Stimulated activated CD4-positive, alpha-beta T cell treated with anti-CD3 and anti-CD28 coated beads, Interleukin-2, amount 100 ng/mL, for 48 hours (primary cell): ENCODE measurements at places on chromosomes 3 and 15.
A peak's percentile ranks its signal among the peaks of the same experiment; 100 is the strongest.

DNA sequence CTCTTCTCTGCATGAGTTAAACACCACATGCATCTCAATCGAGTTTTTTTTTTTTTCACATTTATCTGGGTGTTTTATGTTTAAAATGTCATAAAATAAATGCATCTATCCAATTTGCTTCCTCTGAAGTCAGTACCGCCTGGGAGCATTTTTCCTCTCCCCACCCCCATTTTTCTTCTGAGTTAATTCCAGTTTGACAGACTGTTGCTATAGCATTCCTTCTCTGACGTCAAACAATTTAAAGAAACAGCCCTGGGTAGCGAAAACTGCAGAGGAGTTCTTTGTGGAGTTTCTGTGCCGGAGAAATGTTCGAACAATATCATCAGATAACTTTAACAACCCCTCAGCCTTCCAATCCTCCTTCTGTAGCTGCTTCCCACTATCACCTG lies 900 bp upstream of the GNB4 start:
- DNase-seq, result no peak

GRCh38 chr3:30311781-30312180 lies 294.6 kb upstream of the TGFBR2 start:
- no peak for DNase-seq

DNA sequence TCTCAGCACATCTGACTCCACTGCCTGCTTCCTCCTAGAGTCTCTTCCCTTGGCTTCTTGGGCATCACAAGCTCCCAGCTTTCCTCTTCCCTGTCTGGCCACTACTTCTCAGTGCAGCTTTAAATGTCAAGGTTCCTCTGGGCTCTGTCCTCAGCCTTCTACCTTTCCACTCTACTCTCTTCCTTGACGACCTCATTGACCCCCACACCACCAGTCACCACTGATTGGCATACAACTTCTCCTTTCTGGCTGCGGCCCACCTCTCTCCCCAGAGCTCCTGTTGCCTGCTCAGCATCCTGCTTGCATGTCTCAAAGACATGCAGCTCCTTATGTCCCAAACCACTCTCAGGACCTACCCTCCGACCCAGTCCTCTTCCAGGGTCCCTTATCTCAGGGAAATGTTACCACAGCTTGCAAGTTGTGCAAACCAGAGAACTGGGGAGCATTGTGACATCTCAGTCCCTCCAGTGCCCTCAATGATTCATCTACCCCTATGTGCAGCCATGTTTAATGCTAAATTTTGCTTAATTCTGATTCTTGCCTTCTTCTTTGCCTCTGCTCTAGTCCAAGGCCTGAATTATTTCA lies 49.9 kb downstream of the TRPM1 start:
- DNase-seq, result no peak

- DNase-seq, result no peak
Observed at GRCh38 chr3:53350652-53351051, 3.3 kb upstream of the DCP1A start.

GRCh38 chr3:77917225-77917624 lies 877.3 kb downstream of the ROBO2 start:
- DNase-seq, result no peak

GRCh38 chr3:101163554-101163953 lies 156.8 kb downstream of the IMPG2 start:
- DNase-seq, result no peak

DNA sequence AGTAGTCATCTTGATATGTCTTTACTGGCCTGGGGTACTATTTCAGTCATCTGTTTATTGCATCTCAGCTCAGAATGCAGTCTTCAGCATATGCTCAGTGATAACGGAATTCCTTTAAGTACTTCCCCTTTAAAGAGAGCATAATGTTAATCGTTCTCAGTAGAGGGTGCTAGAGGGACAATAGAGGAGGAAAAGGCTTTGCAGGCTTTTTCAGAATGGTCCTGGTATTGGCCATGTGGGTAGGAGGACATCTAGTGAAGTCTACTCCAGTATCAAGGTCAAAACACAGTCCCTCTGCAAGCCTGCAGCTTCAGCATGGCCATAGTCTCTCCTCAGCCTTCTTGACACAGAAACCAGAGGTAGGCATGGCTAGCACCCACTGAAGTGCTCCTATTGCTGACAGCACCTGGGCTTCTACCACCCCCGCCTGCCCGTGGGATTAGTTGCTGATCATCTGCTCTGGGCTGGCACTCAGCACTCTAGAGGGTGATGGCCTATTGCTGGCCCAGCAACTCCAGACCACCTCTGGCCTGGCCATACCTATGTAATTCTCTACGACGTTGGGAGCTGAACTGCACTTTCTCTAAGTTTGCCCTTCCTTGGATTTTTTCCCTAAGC lies 65.4 kb downstream of the KCNH8 start:
- no peak for DNase-seq

DNA sequence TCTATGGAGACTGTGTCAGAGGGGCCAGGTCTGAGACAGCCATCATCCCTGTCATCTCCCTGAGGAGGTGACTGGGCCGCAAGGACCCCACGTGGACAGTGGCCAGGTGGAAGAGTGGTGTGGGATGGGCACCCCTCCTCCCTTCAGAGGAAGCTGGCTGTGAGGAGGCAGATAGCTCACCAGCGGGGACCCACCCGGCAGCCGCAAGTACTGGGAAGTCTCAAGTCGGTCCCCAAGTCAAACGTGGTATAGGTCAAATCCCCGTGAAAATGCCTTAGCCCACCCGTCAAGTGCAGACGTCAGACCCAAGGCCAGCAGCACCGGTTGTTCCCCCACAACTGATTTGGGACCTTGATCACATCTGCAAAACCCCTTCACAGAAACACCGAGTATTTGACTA lies 12.3 kb upstream of the KLF13 start:
- no peak for DNase-seq

DNA sequence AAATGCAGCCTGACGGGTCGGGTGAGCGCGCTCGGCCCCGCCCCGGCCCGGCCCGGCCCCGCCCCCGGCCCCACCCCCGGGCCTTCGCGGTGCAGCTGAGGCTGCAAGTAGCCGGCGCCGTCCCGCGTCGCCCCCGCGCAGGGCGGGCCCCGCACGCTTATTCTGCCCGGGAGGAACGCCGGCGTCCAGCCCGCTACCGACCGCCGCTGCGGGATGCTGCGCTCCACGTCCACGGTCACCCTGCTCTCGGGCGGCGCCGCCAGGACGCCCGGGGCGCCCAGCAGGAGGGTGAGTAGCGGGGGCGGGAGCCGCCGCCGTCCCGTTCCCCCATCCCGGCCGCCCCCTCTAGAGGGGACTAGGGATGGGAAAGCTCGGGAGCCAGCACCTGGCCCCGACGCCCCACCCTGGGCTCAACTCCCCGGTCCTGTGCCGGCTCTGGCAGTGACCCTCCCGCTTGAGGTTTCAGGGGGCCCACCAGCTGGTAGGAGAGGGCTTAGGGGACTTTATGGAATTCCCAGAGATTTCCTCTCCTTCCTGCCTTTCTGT lies at the start of gene MYZAP:
Gene MYZAP (plus strand): TSS at position 83 of the 546 bp plus-strand sequence. CDS start 131 bp downstream, at position 214.
- peak; percentile 44 for DNase-seq

DNA sequence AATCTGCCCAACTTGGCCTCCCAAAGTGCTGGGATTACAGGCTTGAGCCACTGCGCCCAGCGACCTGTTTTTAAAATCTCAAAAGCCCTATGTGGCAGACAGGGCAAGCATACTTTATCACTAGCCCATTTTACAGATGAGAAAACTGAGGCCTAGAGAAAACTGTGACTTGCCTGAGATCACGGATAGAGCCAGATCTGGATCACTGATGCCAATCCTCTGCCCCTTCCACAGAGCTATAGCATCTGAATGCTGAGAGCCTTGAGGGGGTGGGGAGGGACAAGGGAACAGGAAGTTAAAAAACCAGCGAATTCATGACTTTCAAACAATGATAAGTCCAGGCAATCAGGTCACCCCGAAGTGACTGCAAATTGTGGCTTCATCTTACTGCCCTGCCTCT lies 7.3 kb downstream of the ANKRD63 start:
- DNase-seq, result no peak

DNA sequence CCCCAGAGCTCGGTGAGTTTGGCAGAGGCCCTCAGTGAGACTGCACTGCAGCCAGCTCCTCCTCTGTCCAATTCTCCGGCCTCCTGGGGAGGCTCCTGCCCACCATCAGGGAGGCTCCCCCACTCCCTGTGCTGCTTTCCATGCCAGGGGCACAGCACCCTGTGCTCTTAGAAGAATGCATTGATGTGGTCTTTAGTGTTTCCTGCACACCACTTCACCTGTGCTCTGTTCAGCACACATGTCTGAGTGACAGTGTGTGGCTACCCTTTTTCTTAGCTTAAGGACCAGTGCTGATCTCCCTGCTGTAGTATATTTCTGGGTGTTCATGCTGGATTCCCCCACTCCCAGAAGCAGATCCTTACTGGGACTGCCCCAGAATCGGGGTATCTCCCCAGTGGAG lies 36.2 kb upstream of the PRR20G start:
- DNase-seq, result no peak

DNA sequence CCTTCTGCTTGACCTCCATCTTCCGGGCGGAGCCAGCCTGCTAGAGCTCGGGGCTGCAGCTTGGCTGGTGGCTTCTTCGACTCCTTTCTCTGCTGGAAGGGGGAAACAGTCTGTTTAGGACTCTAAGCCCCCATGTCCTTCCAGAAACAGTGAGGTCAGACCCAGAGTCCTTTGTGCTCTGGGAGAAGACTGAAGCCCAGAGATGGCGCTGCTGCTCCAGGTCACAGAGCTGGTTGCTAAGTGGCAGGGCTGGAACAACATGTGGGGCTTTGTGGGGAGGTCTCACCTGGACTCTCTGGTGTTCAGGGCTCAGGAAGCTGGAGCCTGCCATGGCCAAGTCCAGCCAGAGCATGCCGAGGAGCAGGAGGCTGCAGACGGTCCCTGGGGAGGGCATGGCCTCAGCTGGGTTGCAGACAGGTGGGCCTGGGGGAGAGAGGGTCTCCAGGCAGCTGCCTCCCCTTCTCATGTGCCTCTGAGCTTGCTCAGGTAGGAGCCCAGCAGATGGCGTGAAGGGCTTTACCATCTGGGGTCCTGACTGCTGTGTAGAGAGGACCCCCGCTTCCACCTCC lies 2.9 kb downstream of the GHRL start:
- DNase-seq, result no peak

DNA sequence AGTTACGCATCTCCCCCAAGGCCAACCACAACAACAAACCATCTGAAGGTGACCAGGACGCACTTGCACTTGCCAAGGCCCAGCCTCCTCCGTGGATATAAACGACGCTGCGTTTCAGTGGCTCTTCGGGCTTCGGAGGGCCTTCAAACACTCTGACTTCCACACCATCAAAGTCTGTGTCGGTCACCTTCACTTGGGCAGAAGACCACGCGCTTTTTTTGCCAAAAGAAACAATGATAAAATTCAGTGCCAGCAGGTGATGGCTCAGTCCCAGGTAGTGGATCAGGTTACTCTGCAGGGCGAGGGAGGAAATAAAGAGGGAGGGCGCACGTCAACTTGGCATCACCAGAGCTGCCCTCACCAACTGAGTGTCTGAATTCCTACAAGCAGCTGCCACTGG lies 63.0 kb downstream of the NCEH1 start:
- DNase-seq, result no peak

- DNase-seq, result no peak
Observed at GRCh38 chr3:17003457-17003856, 118.7 kb downstream of the PLCL2 start.

- peak; percentile 39 for DNase-seq
Observed at GRCh38 chr3:158731938-158732855, at the start of gene RARRES1. RARRES1 (minus strand) TSS chr3:158732457; CDS start chr3:158732415, 42 bp downstream.

GRCh38 chr15:36878684-36879262 lies 221.6 kb downstream of the MEIS2 start:
- no peak for DNase-seq

- no peak for DNase-seq
Observed at GRCh38 chr3:105806359-105806758, 62.5 kb downstream of the CBLB start.

DNA sequence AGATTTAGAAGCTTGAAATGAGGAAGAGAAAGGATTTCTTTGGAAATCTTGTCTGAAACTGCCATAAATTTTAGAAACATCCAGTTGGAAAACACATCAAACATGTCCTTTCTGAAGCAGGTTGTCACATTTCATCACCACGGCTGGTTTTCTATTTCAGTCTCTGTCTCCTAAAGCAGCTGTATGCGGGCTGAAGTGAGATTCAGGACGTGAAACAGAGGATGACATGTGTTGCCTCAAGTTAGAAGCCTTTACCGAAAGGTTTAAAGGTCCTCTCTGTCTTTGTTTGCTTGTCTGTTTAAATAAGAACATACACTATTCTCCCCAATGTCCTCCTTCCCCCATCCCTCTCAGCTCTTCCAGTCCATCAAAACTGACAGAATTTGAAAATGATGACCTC lies 141.9 kb downstream of the SQOR start:
- DNase-seq, result no peak

DNA sequence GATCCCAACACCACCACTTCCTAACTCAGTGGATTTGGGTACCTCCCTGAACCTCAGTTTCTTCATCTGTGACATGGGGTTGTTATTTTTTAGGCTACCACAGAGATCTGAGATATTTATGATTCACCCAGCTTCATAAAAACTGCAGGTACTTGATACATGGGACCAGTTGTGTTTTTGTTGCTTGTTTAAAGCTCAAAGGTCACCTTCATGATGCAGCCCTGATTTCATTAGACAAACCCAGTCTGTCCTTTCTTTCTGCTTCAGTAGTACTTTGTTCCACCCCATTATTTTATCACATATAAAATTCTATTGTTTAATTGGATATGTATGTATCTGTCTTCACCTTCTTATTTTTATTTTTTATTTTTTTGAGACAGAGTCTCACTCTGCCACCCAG lies 57.4 kb upstream of the C15orf61 start:
- no peak for DNase-seq

- no peak for DNase-seq
Observed at GRCh38 chr15:33445984-33446383, 135.2 kb downstream of the RYR3 start.

DNA sequence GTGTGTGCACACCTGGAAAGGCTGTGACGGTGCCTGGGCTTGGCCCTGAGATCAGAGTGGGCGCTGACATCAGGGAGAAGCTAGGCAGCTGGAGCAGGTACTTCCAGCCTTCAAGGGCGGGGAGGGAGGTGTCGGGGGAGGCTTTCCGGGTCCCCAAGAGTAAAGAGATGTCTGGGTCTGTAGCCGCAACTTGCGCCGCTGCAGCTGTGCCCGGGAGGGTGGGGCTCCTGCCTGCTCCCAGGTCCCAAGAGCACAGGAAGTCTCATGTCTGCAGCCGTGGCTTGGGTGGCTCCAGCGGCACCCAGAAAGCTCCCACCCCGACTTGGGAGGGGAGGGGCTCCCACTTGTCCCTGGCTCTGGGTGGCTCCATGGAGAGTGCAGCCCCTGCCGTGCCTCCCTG lies 103.2 kb upstream of the BNIP2 start:
- no peak for DNase-seq

- no peak for DNase-seq
Observed at GRCh38 chr3:168843481-168843880, 747.8 kb upstream of the GOLIM4 start.
